Endodermal cell (in vitro differentiated cells): ENCODE measurements at places on chromosomes 16 and 17. TPM values are rescaled to one million over a fixed set of nuclear protein-coding genes. Genes with fewer than 3 reads are reported as not detected.

The SSTR5 gene
- 1.3 to 3.1 TPM (median 1.5 TPM) in 3 replicates for total RNA-seq

The SOST gene
- 0.31 TPM in 1 of 3 replicates, not detected in the others for total RNA-seq

The PRR29 gene
- 2.1 and 3.3 TPM in 2 replicates for total RNA-seq

The ENO3 gene
- 31.4 and 34.1 TPM in 2 replicates for total RNA-seq

The IGFALS gene
- not detected in 3 replicates for total RNA-seq

The PIEZO1 gene
- 79.3 to 104 TPM (median 84.1 TPM) in 3 replicates for total RNA-seq

The ZFP3 gene
- 0.06 to 0.09 TPM in 2 of 3 replicates, not detected in the other for total RNA-seq

The IL17C gene
- 0.32 TPM in 1 of 2 replicates, not detected in the other for total RNA-seq

The SKAP1 gene
- 0.53 TPM in 1 of 3 replicates, not detected in the others for total RNA-seq

The ZSCAN10 gene
- total RNA-seq: 70.0 and 73.2 TPM in 2 replicates

The WFIKKN1 gene
- total RNA-seq: 7.7 and 8.1 TPM in 2 replicates

The NLRC5 gene
- total RNA-seq: 0.97 and 1.2 TPM in 2 replicates

The KRT12 gene
- not detected in 2 replicates for total RNA-seq

The ASB16 gene
- total RNA-seq: 0.23 to 0.56 TPM (median 0.53 TPM) in 3 replicates

The CORO7 gene
- total RNA-seq: 26.1 to 32.5 TPM (median 31.0 TPM) in 3 replicates

The LRRC36 gene
- total RNA-seq: 0.59 TPM in 1 of 2 replicates, not detected in the other

The TMEM11 gene
- total RNA-seq: 19.9 to 26.3 TPM (median 24.5 TPM) in 3 replicates

The TMEM88 gene
- 13.0 to 19.6 TPM (median 16.8 TPM) in 3 replicates for total RNA-seq

The EEF2KMT gene
- 2.6 to 11.6 TPM (median 8.6 TPM) in 3 replicates for total RNA-seq

The EFNB3 gene
- total RNA-seq: 14.1 and 15.0 TPM in 2 replicates

The RPAIN gene
- total RNA-seq: 67.4 and 69.3 TPM in 2 replicates

The P2RX5 gene
- 0.19 to 0.46 TPM in 2 of 3 replicates, not detected in the other for total RNA-seq

The VPS35L gene
- 61.5 to 75.4 TPM (median 73.5 TPM) in 3 replicates for total RNA-seq

The HOXB7 gene
- total RNA-seq: not detected in 2 replicates

The SRCIN1 gene
- 5.9 to 10.8 TPM (median 6.2 TPM) in 3 replicates for total RNA-seq

The CDH1 gene
- 118 to 218 TPM (median 119 TPM) in 3 replicates for total RNA-seq

The OTOP2 gene
- not detected in 2 replicates for total RNA-seq

The KRTAP17-1 gene
- 0.46 TPM in 1 of 3 replicates, not detected in the others for total RNA-seq

The PLK1 gene
- total RNA-seq: 87.8 to 120 TPM (median 118 TPM) in 3 replicates

The EVPLL gene
- not detected in 2 replicates for total RNA-seq

The ABCC12 gene
- total RNA-seq: 0.14 to 1.2 TPM (median 0.53 TPM) in 3 replicates

The LLGL2 gene
- total RNA-seq: 93.4 to 160 TPM (median 149 TPM) in 3 replicates

The CUEDC1 gene
- 11.0 and 11.7 TPM in 2 replicates for total RNA-seq

The CYTH1 gene
- 27.4 to 39.9 TPM (median 27.4 TPM) in 3 replicates for total RNA-seq

The PSMD3 gene
- total RNA-seq: 152 and 161 TPM in 2 replicates

The LAT gene
- total RNA-seq: 5.1 and 6.1 TPM in 2 replicates

The PPP1R27 gene
- total RNA-seq: not detected in 3 replicates

The TERB1 gene
- total RNA-seq: not detected in 3 replicates

The HSD17B1 gene
- 1.6 to 3.3 TPM (median 2.8 TPM) in 3 replicates for total RNA-seq

The EPX gene
- not detected in 2 replicates for total RNA-seq

The ALOXE3 gene
- 0.33 to 0.49 TPM in 2 of 3 replicates, not detected in the other for total RNA-seq

The IL34 gene
- 3.0 to 5.1 TPM (median 3.2 TPM) in 3 replicates for total RNA-seq

The CTDNEP1 gene
- total RNA-seq: 125 to 133 TPM (median 126 TPM) in 3 replicates

The CTRB1 gene
- not detected in 2 replicates for total RNA-seq

The TPSD1 gene
- total RNA-seq: not detected in 2 replicates

The BCO1 gene
- 0.38 to 1.1 TPM (median 0.42 TPM) in 3 replicates for total RNA-seq

The NDUFAB1 gene
- total RNA-seq: 89.1 to 120 TPM (median 114 TPM) in 3 replicates

The SAMD14 gene
- 22.2 to 33.4 TPM (median 23.2 TPM) in 3 replicates for total RNA-seq

The MT1G gene
- 7.8 and 11.0 TPM in 2 replicates for total RNA-seq
